ENCODE measurements at places on chromosomes 5 and 9.

DNA sequence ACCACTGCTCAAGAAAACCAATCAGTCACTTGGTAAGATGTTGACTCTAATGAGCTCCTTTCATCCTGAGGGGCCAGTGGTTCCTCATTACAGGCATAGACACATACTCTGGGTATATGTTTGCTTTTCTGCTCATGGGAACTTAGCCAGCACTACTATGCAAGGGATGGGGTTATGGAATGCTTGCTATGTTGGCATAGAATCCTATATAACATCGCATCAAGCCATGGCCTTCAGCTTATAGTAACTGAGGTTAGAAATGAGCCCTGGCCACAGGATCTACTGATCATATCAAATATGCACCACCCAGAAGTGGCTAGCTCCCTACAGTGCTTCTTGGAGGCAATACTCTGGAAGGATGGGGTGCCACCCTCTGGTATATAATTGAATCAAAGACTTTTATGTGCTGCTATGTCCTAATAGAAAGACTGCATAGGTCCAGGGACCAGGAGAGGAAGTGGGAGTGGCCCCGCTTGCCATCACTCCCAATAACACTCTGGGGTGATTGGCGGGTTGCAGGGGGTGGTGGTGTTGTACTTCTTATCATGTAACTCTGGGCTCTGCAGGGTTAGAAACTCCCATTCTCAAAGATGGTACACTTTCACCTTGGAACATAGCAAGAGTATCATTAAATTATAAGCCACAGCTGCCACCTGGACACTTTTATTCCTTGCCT lies 70.3 kb downstream of the ZNF366 start:
- no peaks in the 10 kb centered on the region for H3K27me3 ChIP-seq
- H3K36me3 ChIP-seq = no peaks in the 10 kb centered on the region
- no peak overlapping the region for H3K4me3 ChIP-seq
- no peaks in the 10 kb centered on the region for H3K4me1 ChIP-seq
- H3K27ac ChIP-seq = no peak overlapping the region

DNA sequence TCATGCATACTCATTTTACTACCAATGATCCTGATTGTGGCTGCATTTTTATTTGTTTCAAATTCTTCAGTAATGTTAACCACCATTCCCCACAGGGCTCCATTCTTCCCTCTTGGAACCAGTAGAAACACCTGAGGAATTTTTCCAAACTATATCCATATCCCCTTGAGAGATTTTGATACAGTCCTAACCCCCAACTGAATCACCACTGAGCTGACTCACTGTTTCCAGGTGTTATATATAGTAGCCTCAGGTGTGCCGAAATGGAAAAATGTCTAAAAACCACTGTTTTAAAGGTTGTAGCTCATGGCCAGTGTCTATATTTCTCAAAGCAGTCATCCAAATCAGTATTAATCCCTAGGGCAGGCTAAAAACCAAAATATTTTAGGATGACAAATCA lies 85.2 kb downstream of the MRPS27 start:
- H3K4me1 ChIP-seq = peaks cover 3% of the 10 kb centered on the region
- no peak overlapping the region for H3K27ac ChIP-seq
- H3K27me3 ChIP-seq = no peaks in the 10 kb centered on the region
- no peak overlapping the region for H3K4me3 ChIP-seq
- no peaks in the 10 kb centered on the region for H3K36me3 ChIP-seq

DNA sequence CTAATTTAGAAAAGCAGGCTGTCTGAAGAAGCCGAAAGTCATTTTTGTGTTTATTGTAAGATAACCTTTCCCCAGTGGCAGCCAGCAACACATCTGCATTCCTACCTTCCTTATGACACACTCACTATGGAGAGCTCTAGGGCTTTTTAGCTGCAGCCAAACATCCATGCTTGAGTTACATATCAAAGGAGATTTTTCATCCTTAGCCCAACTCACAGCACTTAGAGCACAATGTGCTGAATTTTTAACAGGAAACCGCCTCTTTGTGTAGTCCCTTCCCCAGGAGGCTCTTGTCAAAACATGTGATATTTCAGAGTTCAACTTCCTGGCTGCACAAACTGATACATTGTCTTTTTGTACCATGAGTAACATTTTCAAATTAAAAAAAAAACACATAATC lies 379.2 kb downstream of the CTNND2 start:
- H3K36me3 ChIP-seq = no peaks in the 10 kb centered on the region
- no peak overlapping the region for H3K27ac ChIP-seq
- no peaks in the 10 kb centered on the region for H3K27me3 ChIP-seq
- DNase-seq = no peak

DNA sequence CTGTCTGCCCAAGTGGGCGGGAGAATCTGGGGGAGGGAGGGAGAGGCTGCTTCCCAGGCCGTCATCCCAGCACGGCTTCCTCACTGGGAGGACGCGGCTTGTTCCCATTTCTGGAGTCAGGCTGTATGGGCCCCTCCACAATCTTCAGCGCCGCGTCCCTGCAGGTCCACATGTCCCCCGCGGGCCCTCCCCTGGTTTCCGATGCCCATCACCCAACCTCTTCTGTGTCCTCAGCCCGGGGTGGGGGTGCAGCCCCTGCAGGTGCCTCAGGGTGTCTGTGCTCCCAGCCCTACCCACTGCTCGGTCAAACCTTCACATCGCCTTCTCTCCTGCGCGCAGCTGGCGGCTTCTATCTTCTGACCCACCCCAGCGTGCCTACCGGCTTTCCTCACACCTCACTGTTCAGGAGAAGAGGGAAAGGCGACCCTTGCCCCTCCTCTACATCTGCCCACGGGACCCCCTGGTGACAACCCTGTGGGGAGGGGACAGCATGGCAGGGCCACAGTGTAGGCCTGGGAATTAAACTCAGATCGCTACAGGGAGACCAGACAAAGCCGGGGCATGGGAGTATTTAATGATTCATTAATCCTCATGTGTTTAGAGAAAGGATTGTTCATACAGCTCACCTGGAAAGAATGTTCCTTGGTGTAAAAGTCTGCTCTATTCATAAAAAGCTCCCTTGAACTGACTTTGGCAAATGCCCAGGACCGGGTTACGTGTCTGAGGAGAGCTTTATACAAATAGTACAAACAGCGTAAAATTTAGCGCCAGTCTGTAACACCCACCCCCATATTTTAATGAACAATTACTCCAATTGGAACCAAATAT lies 145.1 kb downstream of the IRX1 start:
- H3K27me3 ChIP-seq = no peaks in the 10 kb centered on the region
- no peaks in the 10 kb centered on the region for H3K4me1 ChIP-seq
- no peak overlapping the region for H3K4me3 ChIP-seq
- H3K36me3 ChIP-seq = no peaks in the 10 kb centered on the region
- no peak overlapping the region for H3K27ac ChIP-seq

- peak overlapping the region; percentile 83 for H3K4me3 ChIP-seq
- H3K4me1 ChIP-seq = peaks cover 3% of the 10 kb centered on the region
- H3K36me3 ChIP-seq = peaks cover 8% of the 10 kb centered on the region
- no peaks in the 10 kb centered on the region for H3K27me3 ChIP-seq
- no peak for DNase-seq
These were observed 745 bp downstream of the GADD45G start for GRCh38 chr9:89605465-89606048.

GRCh38 chr9:112002131-112002846 lies 105.7 kb downstream of the UGCG start:
- no peak overlapping the region for H3K4me3 ChIP-seq
- DNase-seq = no peak
- no peaks in the 10 kb centered on the region for H3K36me3 ChIP-seq
- no peaks in the 10 kb centered on the region for H3K4me1 ChIP-seq

DNA sequence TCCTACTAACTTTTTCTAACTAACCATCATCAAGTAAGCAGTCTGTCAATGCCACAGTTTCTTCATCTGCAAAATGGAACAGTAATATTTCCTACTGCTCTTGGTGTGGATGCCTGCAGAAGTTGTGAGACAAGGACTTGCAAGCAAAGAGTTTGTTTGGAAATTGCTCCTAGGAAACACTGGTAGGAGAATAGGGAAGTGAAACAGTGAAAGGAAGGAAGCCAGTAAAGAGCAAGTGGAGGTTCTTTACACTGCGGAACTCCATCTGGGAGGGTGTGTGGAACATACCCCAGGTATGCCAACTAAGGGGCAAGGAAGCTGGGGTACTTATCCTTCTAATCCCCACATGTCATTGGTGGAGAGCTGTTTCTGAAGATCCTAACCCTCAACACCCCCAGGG lies 119.9 kb downstream of the FOXD1 start:
- H3K4me1 ChIP-seq = no peaks in the 10 kb centered on the region
- H3K36me3 ChIP-seq = no peaks in the 10 kb centered on the region
- no peak for DNase-seq
- no peak overlapping the region for H3K4me3 ChIP-seq

GRCh38 chr5:179869101-179869500 lies 10.5 kb upstream of the MRNIP start:
- H3K27me3 ChIP-seq = no peaks in the 10 kb centered on the region
- H3K4me3 ChIP-seq = no peak overlapping the region
- DNase-seq = no peak
- H3K4me1 ChIP-seq = no peaks in the 10 kb centered on the region
- peaks cover 16% of the 10 kb centered on the region for H3K36me3 ChIP-seq
- no peak overlapping the region for H3K27ac ChIP-seq

DNA sequence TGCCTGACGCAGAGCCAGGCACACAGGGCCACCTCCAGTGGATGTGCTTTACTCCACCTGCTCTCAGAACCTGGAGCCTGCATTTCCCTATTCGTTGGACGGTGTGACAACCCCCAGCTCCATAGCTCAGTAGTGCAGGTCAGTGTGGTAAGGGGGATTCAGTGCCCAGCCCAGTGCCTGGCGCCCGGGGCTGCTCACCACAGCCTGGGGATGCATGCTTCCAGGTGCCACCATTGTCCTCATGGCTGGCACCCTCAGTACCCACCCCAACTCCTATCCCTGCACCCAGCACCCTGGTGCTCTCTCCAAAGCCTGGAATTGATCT lies 32.8 kb upstream of the ADAMTS2 start:
- no peak overlapping the region for H3K27ac ChIP-seq
- H3K4me3 ChIP-seq = no peak overlapping the region
- DNase-seq = no peak

DNA sequence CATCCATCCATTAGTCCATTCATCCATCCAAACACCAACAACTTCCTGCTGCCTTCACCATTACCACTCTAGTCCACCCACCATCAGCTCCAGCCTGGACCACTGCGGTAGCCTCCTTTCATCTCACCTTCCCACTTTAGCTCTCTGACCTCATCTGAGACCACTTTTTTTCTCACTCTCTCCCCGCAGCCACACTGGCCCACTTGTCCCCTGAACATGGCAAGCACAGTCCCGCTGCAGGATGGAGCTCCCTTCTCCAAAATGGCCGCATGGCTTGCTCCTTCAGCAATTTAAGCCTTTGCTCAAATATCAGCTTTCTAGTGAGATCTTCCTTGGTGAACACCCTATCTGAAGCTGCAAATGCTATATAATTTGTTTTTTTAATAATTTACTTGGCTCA lies 11.1 kb downstream of the CSF1R start:
- H3K27ac ChIP-seq = no peak overlapping the region
- DNase-seq = no peak
- no peak overlapping the region for H3K4me3 ChIP-seq
- no peaks in the 10 kb centered on the region for H3K4me1 ChIP-seq
- H3K36me3 ChIP-seq = no peaks in the 10 kb centered on the region

DNA sequence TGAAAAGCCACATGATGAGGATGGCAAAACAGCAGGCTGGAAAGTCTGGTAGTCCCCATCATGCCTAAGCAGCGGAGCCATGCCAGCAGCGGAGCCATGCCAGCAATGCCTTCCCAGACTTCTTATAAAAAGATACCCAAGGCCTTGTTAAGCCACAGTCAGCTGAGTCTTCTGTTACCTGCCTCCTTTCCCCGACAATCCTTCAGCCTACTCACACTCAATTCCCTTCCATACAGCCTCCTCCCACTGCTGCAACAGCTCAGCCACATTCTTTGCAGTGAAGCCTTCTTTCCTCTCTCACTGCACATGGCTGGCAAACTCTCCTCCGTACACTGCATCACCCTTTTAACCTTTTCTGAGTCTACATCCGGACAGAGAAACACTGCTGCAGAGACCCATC lies 114.9 kb downstream of the AUH start:
- DNase-seq = no peak
- H3K27me3 ChIP-seq = no peaks in the 10 kb centered on the region
- H3K4me3 ChIP-seq = no peak overlapping the region
- H3K36me3 ChIP-seq = no peaks in the 10 kb centered on the region

- H3K27me3 ChIP-seq = no peaks in the 10 kb centered on the region
- H3K4me1 ChIP-seq = no peaks in the 10 kb centered on the region
- no peak overlapping the region for H3K27ac ChIP-seq
- H3K4me3 ChIP-seq = no peak overlapping the region
- H3K36me3 ChIP-seq = no peaks in the 10 kb centered on the region
These were observed 207.3 kb downstream of the PTTG1 start for GRCh38 chr5:160629003-160629402.

- DNase-seq = no peak
- no peaks in the 10 kb centered on the region for H3K27me3 ChIP-seq
- H3K4me3 ChIP-seq = no peak overlapping the region
- H3K27ac ChIP-seq = no peak overlapping the region
These were observed 66.1 kb downstream of the CFAP90 start for GRCh38 chr5:7784683-7785380.

GRCh38 chr9:34034698-34035065 lies 14.0 kb downstream of the UBAP2 start:
- no peak overlapping the region for H3K4me3 ChIP-seq
- H3K36me3 ChIP-seq = no peaks in the 10 kb centered on the region
- no peak overlapping the region for H3K27ac ChIP-seq
- no peaks in the 10 kb centered on the region for H3K4me1 ChIP-seq
